ENCODE measurements at places on chromosomes 13 and 19.

DNA sequence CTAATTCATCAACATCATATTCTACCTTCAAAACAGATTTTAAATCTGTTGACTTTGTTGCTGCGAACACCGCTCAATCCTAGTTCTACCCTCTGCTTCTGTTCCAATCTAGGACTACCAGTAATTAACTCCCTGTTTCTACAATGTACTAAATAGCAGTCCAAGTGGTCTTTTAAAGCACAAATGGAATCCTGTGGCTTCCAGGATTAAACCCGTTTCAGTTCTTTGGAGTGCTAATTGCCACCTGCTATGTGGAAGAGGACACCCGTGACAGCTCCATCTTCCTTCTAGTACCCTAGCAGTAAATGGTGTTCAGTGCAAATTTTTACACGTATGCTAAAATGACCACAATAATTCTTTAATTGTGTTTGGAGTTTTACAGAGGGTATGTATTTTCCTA lies 232.1 kb downstream of the TDRD3 start:
- DNase-seq: no peak

DNA sequence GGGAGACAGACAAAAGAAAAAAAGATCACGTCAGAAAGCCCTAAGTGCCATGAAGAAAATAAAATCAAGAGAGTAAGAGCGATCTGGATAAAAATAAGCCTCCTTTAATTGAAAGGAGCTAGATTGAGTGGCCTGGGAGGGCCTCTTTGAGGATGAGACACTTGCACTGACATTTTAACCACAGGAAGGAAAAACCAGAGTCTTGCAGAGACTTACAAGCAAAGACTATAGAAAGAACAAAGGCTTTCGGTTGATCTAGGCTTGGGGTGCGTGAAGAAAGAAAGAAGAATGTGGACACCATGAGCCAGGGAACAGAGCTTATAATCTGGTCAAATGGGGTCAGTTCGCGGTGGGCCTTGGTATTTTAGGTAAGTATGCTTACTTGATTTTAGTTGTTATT lies 342.7 kb downstream of the COG6 start:
- no peak for DNase-seq

- DNase-seq: no peak
Observed at GRCh38 chr13:21237081-21237480, 60.6 kb downstream of the MRPL57 start.

DNA sequence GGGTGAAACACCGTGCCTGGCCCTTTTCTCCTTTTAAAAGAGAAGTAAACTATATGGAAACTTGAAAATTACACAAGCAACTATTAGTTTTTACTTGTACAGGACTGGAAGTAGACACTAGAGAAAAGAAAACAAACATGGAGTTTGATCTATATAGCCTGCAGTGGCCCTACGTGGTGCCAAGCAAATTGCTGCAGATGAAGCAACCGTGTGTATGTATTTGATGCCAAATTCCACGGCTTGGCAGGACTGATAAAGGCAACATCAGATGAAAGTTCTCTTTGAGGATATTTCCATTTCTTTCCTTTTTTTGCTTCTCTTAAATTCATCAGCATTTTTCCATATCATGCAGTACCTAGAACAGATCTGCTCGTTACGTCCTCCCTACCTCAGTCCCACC lies 49.8 kb downstream of the ATP8A2 start:
- DNase-seq: no peak

DNA sequence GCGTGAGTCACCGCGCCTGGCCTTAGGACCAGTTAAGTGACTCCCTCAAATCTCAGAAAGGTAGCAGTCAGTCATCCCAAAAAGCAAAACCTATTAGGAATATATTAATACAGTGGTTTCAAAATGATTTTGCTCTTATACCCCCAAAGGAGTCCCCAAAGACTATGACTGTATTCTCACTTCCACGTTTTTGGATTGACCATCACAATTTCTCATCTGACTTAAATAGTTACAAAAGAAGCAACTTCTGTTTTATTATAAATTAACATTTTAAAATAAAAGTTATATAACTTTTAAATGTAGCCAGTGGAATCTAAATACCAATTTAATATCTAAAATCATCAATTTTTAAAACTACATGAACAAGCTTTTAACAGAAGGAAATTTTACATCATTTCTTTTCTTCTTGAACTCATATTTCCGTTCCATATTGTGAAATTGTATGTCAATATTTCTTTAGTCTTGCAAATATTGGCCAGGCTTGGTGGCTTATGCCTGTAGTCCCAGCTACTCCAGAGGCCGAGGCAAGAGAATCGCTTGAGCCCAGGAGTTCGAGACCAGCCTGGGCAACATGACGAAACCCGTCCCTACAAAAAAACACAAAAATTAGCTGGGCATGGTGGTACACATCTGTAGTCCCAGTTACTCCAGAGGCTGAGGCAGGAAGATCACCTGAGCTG lies 1.5 kb upstream of the SPART start:
- DNase-seq: no peak

- DNase-seq: no peak
Observed at GRCh38 chr19:3296034-3296433, 70.3 kb upstream of the NFIC start.

GRCh38 chr13:92967923-92968322 lies 258.7 kb upstream of the GPC6 start:
- no peak for DNase-seq

DNA sequence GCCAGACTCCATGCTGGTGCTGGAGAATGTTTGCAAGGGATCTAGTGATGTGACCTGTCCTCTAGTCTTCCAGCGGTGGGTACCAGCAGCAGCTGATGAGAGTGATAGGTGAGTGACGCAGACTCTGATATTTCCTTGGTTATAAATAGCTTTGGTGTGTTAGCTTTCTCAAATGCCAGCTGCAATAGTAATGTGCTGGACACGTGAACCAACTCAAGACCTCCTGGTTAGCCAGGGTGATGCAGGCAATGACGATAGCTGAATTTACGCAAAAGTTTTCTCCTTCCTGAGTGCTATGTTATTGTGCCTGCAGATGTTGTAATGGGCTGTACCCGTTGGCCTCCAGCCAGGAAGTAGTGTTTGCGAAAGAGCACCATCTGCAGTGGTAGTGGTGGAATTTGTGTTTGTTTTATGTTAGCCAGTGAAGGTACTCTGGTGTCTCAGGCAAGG lies 129.5 kb downstream of the CYSLTR2 start:
- peak; percentile 93 for DNase-seq

GRCh38 chr19:39463403-39463802 lies 17.2 kb upstream of the TIMM50 start:
- no peak for DNase-seq
